ENCODE measurements at places on chromosomes 2 and 18.

- DNase-seq, result no peak
Observed at GRCh38 chr2:8574196-8575037, 107.4 kb upstream of the ID2 start.

- DNase-seq, result no peak
Observed at GRCh38 chr2:30349691-30350090, 97.4 kb upstream of the LCLAT1 start.

DNA sequence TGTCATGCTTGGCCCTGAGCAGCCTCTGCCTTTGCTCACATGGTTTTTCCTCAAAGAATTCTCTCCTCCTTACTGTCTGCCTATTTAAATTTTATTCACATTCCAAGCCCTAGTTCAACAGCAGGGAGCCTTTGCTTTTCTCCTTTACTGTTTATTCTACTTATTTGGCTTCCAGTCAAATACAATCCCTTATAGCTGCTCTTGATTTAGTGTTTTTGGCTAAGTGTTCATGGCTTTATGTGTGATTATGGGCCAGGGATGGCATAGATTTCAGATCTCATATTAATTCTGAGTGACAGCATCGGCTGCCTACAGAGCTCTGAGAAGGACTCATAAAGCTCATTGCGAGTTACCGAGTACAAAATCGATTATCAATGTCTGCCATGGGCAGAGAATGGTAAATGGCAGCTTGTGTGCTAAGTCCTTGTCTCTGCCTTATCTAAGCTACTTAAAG, 106.7 kb downstream of the METTL8 start:
- DNase-seq, result no peak

DNA sequence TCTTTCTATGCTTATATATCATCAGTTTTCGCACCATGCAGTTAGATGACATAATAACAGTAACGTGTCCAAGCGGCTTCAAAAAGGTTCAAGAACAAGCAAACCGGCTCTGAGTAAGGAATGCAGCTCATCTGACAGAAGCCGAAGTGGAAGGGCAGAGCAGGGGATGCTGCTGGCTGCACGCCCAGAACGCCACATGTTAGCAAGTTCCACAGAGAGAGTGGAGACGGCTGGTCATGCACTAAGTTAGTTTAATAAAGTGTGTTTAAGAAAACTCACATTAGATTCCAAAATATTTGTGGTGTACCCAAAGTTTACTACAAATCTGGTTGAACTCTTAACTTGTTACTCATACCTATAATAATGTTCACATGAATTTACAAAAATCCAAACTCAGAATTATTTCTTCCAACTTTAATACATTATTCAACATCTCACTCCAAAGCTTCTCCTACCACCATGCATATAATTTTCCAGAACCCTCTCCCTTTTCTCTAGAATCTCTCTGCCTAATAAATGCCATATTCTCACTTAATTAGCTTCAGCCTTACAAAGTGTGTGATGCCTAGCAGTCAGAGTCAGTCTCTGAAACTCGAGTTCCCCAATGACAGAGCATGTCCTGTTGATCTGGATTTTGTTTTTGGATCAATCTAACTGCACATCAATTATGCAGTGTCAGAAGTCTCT, 170.0 kb downstream of the DNAH7 start:
- DNase-seq, result no peak

- DNase-seq, result no peak
Observed at GRCh38 chr2:241813644-241814392, 4.8 kb downstream of the NEU4 start.

- no peak for DNase-seq
Observed at GRCh38 chr18:27042177-27042576, 142.9 kb downstream of the CHST9 start.

DNA sequence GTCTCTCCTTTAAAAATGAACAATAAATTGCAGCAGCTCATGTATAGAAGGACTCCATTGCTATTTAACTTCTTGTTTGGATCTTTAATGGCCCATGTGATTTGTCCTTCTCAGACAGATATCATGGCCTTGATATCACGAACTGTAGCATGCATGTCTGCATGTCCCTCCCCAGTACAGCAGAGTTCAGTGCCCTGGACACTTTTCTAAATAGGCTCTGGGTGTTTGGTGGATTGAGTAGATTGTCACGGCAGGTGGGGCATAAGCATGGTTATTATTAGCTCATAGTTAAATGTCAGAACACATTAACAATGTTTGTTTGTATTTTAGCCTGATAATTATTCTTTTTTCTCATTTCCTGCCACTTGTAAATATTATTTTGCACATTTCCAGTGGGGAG, 118.3 kb downstream of the LRRTM1 start:
- DNase-seq, result no peak

DNA sequence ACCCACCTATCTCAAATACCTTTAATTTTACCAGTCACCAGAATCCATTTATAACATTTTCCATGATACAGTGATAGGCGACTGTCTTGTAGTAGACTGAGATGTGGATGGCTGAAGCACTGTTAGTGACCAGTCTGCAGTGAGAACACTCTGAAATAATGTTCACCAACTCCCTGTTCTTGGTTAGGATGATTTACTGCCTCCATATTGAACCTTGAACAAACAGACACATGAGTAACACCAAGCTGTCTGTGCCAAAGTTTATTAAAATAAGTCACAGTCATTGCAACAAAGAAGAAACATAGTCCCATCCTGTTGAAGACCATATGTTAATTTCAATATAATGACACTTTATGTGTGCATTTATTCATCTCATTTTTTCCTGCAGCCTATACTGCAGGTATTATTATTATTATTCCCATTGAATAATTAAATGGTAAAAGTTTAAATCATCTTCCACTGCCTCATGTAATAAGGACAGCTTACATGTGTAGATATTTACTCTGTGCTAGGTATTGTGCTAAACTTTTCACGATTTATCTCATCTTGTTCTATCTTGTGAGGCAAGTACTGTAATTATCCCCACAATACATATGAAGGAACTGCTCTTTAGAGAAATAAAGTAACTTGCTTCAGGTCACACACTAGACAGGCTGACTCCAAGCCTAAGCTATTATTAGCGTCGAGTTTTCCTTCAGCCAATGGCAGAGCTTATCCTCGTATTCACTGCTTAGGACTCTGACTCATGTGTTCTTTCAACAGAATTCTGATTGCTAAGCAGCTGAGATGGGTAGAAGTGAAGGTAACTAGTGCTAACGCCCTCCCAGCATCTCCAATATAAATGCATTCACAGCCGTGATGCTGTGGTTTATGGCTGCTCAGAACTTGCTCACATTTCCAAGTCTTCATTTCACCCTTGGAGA, 62.5 kb downstream of the ONECUT2 start:
- DNase-seq, result no peak

GRCh38 chr2:216922175-216922780, 62.4 kb upstream of the TNP1 start:
- no peak for DNase-seq

DNA sequence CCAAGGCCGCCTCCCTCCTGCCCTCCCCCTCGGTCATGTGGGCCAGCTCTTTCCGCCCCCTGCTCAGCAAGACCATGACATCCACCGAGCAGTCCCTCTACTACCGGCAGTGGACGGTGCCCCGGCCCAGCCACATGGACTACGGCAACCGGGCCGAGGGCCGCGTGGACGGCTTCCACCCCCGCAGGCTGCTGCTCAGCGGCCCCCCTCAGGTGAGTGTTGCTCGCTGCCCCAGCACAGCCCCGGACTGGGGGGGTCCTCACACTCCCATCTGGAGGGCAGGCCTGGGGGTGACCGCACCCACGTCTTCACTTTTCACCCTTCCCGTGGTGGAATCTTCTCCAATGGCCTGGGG, 51.3 kb downstream of the NTSR2 start:
- DNase-seq, result no peak

GRCh38 chr18:37219257-37219656, 346.3 kb downstream of the CELF4 start:
- DNase-seq, result no peak

GRCh38 chr2:22991844-22992243, 393.1 kb upstream of the KLHL29 start:
- DNase-seq, result no peak

DNA sequence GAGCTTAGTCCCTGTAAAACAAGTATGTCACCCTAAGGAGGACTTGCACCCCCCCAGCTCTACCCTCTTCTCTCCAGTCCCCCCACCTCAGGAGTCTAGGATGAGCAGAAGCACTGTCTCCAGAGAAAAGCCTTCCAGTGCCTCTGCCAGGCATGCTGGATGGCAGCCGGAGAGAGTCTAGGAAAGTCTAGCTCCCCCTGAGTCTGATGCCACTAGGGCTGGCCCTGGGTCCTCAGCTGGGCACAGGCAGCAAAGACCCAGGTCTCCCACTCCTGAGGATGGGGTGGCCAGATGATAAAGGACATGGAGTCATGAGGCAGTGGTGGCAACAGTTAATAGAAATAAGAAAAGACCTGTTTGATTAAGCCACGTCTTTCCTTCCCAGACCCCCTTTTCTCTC, 225.6 kb downstream of the CYP26B1 start:
- DNase-seq, result no peak

DNA sequence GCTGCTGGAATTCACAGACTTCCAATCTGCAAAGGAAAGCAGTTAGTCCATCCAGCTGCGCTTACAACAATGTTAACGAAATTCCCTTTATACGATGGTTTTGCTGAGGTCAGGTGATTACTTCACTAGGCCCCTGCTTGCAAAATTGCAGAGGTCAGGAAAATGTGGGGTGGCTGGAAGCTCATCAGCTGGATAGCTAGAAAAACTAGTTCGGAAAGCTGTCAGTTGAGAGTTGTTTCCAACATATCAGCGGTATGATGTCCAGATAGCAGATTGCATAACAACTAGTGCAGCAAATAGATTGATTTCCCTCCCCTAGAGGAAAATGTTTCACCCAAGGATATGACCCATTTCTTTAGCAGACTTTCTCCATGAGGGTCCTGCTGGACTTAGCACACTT, 2021.1 kb upstream of the CELF4 start:
- DNase-seq, result no peak

DNA sequence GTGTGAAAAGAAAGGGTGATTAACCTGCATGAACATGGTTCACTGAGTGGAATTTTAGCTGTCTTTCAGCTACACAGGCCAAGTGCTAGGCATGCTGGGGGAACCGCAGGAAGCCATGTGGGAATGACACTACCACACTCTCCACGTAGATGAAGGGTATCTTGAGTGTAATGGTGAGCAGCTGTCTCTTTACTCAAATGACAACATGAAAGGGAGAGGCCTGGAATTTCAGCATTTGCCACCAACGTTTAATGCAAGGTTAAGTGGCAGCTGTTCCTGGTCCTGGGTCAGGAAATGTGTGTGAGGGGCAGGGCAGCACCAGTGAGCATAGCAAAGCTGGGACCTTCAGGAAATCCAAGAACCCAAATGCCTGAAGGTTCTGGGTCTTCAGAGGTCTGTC, 588.4 kb downstream of the SLC4A3 start:
- no peak for DNase-seq

DNA sequence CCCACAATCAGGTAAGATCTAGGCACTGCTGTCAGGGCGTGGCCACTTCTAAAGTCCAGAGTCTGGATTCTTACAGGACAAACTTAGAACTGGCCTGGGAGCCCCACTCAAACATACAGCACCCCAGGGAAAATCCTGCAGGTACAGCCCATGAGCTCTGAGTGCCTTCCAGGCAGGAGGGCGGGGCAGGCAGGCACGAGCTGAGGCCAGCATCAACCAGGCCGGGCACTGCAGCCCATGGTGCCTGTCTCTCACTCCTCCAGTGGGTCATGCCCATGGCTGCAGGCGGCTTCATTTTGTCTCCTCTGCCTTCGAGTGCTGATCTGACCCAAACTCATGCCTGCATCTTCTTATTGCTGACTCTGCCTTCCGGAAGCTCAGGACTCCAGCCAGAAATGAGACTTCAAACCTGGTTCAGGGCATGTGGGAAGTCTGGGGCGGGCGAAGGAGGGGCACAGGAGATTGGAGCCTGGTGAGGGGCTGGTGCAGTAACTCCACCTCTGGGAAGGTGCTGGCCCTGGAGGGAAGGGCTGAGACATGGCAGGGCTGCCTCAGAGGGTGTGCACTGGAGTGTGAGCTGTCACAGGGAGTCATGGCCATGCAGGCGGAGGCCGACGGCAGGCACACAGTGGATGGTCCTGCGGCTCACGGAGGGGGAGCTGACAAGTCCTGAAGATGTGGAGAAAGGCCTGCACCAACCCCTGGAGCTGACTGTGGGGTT, 40.5 kb downstream of the HS6ST1 start:
- DNase-seq, result no peak

DNA sequence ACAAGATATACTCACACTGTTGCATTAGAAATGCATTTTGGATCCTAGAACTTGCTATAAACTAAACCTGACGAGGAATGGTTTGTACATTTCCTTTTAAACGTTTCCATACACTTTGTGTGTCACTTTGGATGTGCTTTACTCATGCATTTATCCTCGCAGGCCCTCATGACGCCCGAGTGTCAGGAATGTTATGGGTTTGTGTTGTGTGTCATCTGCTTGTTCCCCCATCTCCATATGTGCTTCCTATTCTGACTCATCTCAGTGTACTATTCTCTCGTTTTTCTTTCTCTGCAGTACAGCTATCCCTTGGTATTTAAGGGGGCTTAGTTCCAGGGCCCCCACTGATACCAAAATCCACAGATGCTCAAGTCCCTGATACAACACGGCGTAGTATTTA, 121.5 kb upstream of the RASGRP3 start:
- DNase-seq, result no peak
